ENCODE measurements at places on chromosomes 13 and 19. TPM values are rescaled to one million over a fixed set of nuclear protein-coding genes. Genes with fewer than 3 reads are reported as not detected.

MBD3L2 gene
- not detected for total RNA-seq

NLRP7 gene
- not detected for total RNA-seq

RTBDN gene
- total RNA-seq = not detected

CLC gene
- total RNA-seq = 0.94 TPM

SLITRK1 gene
- 0.05 TPM for total RNA-seq

CRX gene
- not detected for total RNA-seq

SERPINE3 gene
- total RNA-seq = not detected

GDF15 gene
- total RNA-seq = 4.3 TPM

MCF2L gene
- total RNA-seq = 38.9 TPM

LRG1 gene
- total RNA-seq = 0.43 TPM

CYP2A7 gene
- not detected for total RNA-seq

KANK2 gene
- 499 TPM for total RNA-seq

ZNF208 gene
- total RNA-seq = 31.4 TPM

ZNF723 gene
- not detected for total RNA-seq

SPRED3 gene
- total RNA-seq = 2.2 TPM

TSHZ3 gene
- 5.2 TPM for total RNA-seq

MIR17HG gene
- total RNA-seq = 0.65 TPM

SIGLECL1 gene
- not detected for total RNA-seq

FOXA3 gene
- not detected for total RNA-seq

TIMM50 gene
- 62.0 TPM for total RNA-seq

PSG6 gene
- total RNA-seq = not detected

CRLF1 gene
- 29.6 TPM for total RNA-seq

ADGRE3 gene
- 0.46 TPM for total RNA-seq

PSPC1 gene
- total RNA-seq = 28.8 TPM
